ENCODE measurements at places on chromosomes 1 and 21.

DNA sequence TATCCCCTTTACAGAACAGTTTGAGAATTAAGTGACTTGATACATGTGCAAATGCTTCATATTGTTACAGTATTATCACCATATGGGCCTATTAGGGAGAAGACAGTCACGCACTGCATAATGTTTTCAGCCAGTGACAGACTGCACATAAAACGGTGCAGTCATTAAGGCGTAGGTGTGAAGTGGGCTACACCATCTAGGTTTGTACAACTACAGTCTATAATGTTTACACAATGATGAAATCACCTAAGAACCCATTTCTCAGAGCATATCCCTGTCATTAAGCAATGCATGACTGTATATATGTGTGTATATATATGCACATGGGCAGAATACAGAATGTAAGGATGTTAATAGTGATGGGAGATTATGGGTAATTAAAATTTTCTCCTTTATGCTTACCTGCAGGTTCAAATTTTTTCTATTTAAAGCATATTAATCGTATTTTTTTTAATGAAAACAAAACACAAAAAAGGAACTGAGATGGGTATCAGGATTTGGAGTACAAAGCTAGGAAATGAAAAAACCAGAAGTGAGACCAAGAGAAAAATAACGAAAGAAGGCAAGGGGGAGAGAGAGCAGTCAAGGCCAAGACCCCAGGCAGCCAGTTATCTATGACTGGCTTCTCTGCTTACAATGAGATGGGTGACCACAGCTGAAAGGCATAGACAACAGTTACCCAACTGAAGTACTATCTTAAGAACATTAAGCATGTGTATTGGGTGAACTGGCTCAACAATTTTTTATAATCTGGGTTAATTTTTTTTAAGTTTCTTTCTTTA lies 122.9 kb upstream of the DAB1 start:
- DNase-seq = no peak

GRCh38 chr1:234619794-234620247 lies 9.8 kb upstream of the IRF2BP2 start:
- DNase-seq = peak; percentile 55

GRCh38 chr1:99069146-99069545 lies 64.5 kb upstream of the PLPPR5 start:
- no peak for DNase-seq

GRCh38 chr1:234780112-234780511 lies 170.1 kb upstream of the IRF2BP2 start:
- DNase-seq = no peak

- DNase-seq = no peak
Observed at GRCh38 chr1:67188137-67188536, 21.9 kb downstream of the IL23R start.

DNA sequence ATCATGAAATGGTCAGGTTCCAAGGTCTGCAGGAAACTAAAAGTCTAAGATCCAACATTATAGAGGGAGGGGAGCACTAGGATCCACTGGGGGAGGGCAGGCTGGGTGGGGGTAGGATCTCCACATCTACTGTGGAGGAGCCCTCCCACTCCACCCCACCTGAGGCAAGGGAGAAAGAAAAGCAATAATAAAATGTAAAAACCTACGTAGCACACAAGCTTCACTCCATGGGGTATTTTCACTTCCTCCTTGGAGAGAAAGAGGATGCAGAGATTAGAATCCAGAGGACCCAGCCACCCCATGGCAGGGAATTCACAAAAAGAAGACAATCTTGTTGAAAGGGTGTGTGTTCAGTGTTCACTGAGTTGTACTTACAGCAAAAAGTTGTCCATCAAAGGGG lies 14.4 kb downstream of the SPOCD1 start:
- no peak for DNase-seq

DNA sequence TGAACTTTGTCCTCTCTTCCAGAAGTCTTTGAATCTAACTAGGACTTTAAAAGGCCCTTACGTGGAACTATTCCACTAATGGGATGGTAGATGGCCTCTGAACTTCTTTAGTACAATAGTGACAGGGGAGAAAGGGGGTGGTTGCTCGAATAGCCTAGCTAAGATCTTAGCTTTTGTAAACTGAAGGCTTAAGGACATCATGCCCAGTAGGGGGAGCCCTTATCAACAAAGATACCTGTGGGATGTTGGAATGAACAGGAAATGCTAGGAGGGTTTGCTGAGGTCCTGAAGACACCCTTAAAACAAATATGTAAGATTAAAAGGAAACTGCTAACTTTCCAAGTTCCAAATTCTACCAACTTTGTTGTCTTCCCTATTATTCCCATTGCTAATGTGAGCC lies 33.2 kb downstream of the NHLH2 start:
- peak; percentile 32 for DNase-seq

DNA sequence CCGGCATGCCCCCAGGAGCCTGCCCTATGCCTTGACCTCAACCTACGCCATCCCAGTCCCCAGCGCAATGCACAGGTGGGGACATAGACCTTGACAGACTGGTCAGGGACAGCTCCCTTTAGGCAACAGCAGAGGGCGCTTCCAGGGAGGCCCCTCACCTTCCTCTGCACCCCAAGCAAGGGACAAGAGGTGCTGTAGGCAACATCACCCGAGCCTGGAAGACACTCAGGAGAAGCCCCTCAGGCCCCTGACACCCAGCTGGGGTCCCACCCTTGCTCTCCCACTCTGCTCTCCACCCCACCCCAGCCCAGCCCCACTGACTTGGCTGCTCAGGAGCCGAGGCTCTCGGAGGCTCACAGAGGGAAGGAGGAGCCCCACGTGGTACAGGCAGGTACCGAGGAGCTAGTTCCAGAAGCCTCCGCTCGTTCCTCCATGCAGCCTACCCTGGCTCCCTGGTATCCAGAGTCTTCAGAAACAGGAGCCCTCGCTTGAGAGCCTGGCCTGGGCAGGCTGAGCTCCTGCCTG lies 2.4 kb upstream of the WNT3A start:
- no peak for DNase-seq

DNA sequence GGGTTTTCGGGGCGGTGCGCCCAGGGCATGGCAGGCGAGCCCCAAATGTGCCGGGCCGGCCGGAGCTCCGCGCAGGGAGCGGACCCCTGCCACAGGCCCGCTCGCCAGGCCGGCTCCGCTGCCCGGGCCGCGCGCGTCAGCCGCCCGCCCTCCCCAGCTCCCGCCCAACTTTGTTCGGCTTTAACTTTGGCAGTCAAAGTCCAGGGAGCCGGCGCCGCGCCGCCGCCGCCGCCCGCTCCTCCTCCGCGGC lies 488 bp downstream of the SLC35D1 start:
- no peak for DNase-seq

- DNase-seq = no peak
Observed at GRCh38 chr1:14750490-14750889, 152.0 kb downstream of the KAZN start.

DNA sequence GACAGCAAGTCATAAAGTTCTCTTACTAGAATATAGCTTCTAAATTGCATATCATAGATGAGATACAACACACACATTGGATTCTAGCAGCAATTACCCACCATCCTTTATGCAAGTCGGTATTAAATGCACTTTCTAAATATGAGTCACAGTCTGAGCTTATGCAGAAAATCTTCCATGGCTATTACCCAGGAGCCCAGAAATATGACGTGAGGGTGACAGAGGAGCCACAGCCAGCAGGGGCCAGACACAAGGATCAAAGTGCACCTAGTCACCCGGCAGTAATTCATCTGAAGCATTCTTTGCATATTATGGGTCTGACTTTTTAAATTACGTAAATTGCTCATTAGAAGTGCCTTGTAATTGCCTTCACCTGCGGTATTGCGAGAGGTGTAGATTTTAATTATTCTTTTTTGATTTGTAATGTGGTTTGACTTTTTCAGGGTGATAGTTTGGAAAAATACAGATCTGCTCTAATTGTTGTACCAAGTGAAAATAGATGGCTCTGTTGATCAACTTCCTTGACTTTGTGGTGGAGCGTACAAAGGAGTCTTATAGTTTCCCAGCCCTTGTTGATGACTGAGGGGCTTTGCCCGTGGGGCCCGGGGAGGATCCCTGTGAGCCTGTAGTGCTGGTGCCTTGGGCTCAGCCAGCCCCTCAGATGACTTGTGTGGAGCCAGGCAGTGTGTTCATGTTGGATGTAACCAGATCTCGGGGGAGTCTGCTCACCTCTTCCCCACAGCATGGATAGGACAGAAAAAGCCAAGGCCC lies 470.0 kb upstream of the VAMP3 start:
- DNase-seq = no peak

- no peak for DNase-seq
Observed at GRCh38 chr1:64969305-64970046, 3.1 kb upstream of the JAK1 start.

DNA sequence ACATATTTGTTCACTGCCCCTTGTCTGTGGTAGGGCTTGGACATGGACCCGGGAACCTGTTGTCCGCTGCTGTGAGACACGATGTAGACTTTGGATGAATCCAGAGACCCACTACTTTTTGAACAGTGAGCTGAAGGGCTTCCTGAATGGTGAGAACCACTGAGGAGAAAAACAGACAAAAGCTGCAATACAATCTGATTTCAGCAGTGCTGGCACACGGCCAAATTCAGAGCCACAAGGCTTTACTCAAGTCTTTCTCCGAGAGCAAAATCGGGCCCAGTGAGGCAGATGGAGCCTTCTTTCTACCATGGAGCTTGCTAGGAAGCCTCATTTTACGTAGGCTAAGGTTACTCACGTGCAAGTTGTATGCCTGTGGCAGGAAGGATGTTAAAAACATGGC lies 197.6 kb downstream of the SIPA1L2 start:
- no peak for DNase-seq

DNA sequence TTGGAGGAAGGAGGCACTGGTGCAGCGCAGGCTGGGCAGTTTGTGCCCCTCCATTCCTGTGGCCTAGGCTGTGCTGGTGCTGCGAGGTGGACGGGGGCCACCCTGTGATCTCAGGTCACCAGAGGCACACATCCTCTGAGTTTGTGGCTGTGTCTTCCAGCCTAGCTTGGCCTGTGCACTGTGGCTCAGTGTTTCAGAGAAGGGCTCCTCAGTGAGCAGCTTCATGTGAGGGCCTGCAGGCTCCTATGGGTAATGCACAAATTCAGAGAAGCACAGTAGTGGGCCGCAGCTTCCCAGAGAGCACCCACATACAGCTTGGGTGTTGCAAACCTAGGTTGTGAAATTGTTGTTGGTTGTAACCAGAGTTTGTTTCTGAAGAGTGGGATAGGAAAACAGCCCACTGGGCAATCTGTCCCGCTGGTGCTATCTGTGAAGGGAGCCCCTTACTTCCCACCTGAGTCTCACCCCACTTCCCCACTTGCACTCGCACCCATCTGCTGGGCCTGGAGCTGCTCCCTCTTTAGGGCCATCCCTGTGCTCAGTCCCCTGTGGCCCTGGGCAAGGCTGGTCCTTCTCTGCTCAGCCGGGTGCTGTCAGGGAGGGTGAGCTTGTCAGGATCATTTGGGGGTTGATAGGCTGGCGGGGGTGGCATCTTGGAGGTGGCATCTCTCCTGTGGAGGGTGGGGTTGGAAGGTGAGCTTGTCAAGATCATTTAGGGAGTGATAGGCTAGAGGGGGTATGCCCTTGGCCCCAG lies 30.2 kb downstream of the SNAP47 start:
- DNase-seq = no peak

DNA sequence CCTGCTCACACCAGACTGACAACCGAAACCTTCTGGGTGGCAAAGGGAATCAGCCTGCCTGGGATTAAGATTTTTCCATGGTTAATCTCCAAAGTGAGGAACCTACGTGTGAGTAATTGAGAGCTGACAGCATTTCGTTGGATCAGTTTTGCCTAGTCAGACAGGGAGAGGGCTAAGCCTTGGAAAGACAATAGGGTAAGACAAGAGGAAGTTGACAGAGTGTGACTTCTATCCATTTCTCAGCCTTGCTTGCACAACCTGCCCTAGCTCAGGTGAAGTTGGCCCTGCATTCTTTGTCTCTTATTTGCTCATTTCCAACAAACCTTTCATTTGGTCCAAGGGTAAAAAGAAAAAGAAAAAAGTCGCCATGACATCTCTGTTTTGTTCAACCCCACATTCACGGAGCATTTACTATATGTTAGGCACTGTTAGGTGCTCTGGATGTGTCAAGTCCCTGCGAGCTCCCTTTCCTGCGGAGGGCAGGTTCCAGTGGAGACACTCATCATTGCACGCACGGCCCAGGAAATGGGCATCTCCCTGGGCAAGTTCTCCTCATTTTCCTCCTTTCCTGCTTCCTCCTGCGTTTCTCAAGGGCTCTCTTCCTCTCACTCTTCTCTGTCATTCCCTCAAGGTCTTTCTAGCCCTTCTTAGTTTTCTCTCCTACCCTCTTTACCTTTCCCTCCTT lies 23.3 kb downstream of the KIRREL1 start:
- DNase-seq = no peak

DNA sequence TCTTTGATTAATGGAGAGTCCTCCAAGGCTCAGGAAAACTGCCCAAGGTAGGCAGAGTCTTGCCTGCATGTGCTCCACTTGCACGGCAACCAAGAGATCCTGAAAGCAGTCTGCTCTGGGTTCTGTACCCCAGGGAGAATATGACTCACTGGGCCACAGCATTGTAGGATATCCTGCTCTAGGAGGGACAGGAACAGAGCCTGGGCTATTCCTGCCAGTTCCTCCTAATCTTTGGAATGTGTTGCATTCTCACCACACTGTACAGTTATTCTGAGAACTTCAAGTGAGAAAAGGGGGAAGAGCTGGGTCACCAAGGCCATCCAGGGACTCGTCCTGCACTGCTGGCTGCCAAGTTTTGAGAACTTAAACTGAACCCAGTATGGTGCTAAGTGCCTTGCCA lies 278.5 kb downstream of the MATN1 start:
- no peak for DNase-seq

DNA sequence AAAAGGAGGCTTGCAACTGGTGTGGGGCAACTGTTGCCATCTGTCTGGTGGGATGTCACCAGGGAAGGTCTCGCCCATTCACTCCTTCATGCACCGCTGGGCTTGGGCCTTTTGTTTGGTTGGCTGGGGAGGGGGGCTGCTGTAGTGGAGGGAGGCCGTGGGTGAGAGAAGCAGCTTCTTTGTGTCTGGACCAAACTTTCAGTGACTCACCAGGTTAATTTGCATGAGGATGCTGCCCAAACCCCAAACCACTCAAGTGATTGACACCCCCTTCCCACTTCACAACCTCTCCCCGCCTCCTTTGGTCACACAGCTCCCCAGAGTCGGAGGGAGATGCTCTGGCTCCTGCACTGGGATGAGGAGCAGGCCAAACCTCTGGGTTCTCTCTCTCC lies 19.7 kb downstream of the BTG2 start:
- peak; percentile 78 for DNase-seq

DNA sequence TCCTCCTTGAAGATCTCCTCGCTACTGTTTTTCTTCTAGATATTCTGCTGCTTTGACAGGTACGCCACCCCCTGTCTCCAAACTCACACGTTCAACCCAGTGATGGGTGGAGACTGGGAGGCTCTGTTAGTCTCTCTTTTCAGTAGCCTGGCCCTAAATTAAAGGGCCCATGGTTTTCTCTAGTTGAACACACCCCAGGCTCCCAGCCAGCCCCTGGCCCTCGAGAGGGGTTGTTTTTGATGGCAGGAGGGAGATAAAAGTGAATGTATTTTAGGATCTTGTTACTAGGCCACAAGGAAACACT lies 21.6 kb upstream of the CLDN14 start:
- no peak for DNase-seq

GRCh38 chr21:26790296-26790695 lies 54.9 kb downstream of the ADAMTS1 start:
- DNase-seq = no peak

- no peak for DNase-seq
Observed at GRCh38 chr1:204157962-204158361, 6.1 kb upstream of the ETNK2 start.

All from SHP77 treated with DMSO at 0.1 percent for 48 hours (cell line).